ENCODE measurements at places on chromosomes 1 and 21.

GRCh38 chr1:86149591-86149990 lies 7.0 kb downstream of the COL24A1 start:
- DNase-seq: no peak

GRCh38 chr21:46594276-46594675 lies 10.6 kb downstream of the S100B start:
- DNase-seq: no peak

- no peak for DNase-seq
Measured at GRCh38 chr1:81800695-81801650, at the start of gene ADGRL2. ADGRL2 (plus strand) TSS chr1:81800934; CDS start chr1:81836985, 36,051 bp downstream.

DNA sequence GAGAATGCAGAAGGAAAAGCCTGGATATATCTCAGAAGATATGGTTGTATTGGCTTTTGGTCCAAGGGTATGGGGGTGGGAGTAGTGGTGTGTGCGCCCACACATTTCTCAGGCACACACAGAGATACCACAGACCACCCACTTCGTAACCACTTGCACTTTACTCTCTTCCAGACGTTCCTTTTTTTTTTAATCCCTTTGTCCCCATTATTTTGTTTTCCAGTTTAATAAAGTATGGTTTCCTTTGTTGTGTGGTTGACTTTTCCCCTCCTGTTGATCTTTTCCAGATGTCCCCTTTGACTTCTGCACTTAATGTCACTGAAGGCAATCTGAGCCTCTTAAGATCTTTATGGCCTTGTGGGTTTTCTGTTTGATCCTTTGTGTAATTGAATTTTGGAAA lies 10.5 kb upstream of the TARS2 start:
- DNase-seq: no peak

GRCh38 chr1:26907071-26907917 lies 6.5 kb downstream of the NR0B2 start:
- DNase-seq: no peak

DNA sequence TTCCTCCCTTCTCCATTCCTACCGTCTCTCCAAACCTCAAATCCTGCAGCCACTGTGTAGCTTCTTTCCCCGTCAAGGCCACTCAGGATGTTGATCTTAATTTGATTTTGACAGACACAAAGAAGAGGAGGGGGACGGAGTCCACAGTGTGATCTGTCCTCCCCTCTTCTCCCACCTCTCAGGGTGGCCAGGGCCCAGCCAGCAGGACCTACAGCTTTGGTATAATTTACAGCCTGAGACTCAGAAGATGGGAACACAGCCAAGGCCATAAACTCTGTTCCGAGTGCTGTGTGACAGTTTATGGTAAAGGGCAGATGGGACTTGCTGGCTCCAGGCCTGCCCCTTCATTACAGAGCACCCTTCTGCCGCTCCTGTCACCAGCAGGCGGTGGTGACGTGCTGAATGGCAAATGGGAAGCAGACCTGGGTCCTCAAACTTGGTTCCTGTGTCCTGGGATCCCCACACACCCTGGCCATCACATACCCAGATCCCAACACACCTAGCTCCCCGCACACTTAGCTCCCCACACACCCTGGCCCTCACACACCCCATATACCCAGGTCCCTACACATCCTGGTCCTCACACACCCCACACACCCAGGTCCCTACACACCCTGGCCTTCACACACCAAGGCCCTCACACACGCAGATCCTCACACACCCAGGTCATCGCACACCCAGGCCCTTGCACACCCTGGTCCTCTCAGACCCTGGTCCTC lies 71.6 kb downstream of the CD2 start:
- no peak for DNase-seq
